ENCODE measurements at places on chromosomes 1 and 21.

GRCh38 chr1:12275370-12275769 lies 45.5 kb downstream of the VPS13D start:
- DNase-seq: no peak

DNA sequence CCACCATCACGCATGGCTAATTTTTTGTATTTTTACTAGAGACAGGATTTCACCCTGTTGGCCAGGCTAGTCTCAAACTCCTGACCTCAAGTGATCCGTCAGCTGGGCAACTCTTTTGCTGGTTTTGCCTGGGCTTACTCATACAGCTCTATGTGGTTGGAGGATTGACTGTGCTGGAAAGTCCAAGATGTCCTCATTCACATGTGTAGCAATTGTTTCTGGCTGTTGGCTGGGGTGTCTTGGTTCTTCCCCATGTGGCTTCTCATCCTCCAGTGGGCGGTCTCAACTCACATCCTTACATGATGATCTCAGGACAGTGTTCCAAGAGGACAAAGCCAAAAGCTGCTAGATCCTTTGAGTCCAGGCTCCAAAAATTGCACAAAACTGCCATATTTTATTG lies 53.3 kb downstream of the TEX35 start:
- no peak for DNase-seq

- peak; percentile 18 for DNase-seq
Observed at GRCh38 chr1:231091831-231092301, 51.8 kb upstream of the FAM89A start.

DNA sequence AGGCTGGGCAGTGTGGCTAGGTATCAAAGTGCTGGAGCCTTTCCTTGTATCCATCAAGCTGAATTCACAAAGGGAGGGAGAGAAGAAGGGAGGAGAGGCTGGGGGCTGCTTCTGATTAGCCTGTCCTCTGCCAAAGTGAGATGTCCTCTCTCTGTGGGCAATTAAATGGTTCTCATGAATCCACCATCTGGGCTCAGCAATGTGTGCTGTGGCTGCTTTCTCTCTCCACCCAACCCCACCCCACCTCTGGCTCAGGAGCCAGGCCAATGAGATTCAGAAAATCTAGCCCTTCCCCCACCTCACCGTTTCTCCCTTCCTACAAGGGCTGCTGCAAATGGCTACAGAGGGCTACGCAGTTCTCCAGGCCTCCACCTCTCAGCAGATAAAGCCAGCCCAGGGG lies 154.6 kb downstream of the TENT5C start:
- no peak for DNase-seq

All from T-helper 2 cell (primary cell).